NCI-H526 (cell line): ENCODE measurements at places on chromosomes 2 and 18.

DNA sequence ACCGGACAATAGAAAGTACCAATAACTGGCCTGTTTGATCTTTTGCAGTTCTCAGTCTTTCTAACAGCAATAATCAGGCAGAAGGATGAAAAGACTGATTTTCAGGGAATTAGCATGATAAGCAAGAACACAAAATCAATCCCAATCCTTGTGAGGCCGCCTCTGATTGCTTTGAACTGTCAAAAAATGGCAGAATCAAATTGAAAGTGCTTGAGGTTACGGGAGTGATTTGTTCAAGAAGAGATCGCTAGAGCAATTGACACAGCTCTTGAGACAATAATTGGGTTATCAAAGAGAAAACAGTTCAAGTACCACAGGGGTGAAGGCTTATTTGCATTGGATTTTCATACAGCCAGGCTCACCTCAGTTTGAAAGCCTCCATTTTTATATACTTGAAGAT lies 663.4 kb downstream of the ARHGAP15 start:
- DNase-seq: peak; percentile 13

- peak; percentile 79 for DNase-seq
Measured at GRCh38 chr18:10060469-10060782, 146.6 kb downstream of the VAPA start.

GRCh38 chr18:816088-816653 lies 4.1 kb upstream of the YES1 start:
- no peak for DNase-seq

- DNase-seq: no peak
Measured at GRCh38 chr2:114651933-114652332, 209.5 kb downstream of the DPP10 start.

- no peak for DNase-seq
Measured at GRCh38 chr2:105364436-105365139, 27.2 kb downstream of the C2orf49 start.

DNA sequence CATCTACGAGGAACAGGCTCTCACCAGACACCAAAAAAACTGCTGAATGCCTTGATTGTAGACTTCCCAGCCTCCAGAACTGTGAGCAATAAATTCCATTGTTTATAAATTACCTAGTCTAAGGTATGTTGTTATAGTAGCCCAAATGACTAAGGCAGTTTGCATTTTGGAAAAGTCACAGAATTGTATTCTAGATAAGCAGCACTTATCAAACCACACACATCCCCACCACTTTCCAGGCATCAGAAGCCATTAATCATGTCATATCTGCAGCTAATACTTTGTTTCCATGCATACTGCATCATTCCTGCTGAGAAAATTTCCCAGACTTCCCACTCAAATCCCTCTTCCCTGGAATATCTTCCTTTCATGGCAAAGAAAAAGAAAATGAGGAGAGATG lies 187.2 kb downstream of the INO80D start:
- DNase-seq: no peak

- DNase-seq: no peak
Measured at GRCh38 chr2:74225698-74226459, 27.5 kb downstream of the MTHFD2 start.

GRCh38 chr2:24245986-24246776 lies 71.3 kb downstream of the FAM228A start:
- no peak for DNase-seq

GRCh38 chr2:58137856-58138255 lies 91.2 kb downstream of the VRK2 start:
- DNase-seq: no peak
